H1 (cell line): ENCODE measurements at places on chromosomes 6 and 20.

- no peak for DNase-seq
These were observed 446.0 kb downstream of the QKI start for GRCh38 chr6:163860287-163861081.

GRCh38 chr20:54555150-54555549, 79.8 kb downstream of the DOK5 start:
- no peak for DNase-seq

- no peak for DNase-seq
These were observed 135.4 kb upstream of the RALGAPA2 start for GRCh38 chr20:20847814-20848213.

GRCh38 chr6:16168121-16168520, 39.2 kb downstream of the MYLIP start:
- no peak for DNase-seq

GRCh38 chr20:7691647-7692269, 248.5 kb downstream of the HAO1 start:
- no peak for DNase-seq

DNA sequence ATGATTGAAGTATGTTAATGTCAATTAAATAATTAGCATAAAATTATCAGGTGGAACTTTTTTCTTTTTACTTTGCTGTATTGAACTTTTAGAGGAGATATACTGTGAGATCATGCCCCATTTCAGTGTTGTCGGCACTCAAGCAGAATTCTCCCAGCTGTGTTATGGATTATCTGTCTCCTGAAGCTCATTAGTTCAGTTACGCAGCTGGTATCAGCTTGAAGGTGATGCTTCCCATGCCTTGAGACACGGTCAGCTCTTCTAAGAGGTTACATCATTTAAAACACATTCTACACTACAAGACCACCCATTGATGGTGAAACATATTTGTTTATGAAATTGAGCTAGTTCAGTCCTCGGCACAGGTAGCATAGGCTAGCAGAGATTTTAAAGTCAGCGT, 68.9 kb upstream of the PHACTR2 start:
- DNase-seq, result no peak
